Stimulated activated CD4-positive, alpha-beta T cell treated with anti-CD3 and anti-CD28 coated beads, Interleukin-12 subunit alpha, Interleukin-12 subunit beta, amount 100 ng/mL, for 48 hours (primary cell): ENCODE measurements at places on chromosomes 2 and 18.

DNA sequence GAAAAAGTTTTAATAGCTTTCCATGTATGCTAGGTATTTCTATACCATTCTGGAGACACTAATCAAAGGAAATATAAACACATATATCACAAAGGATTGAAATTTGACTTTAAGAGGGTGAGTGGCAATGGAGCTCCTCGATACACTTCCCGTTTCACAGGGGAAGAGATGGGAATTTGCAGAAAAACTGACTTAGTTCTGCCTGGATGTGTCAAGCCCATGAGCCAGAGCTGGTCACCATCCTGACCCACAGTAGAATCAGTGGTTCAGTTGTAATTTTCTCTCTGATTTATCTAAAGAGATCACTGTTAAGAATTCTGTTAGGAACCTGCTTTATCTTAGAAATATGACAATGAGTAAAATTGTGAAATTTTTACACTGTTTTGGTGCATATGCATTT lies 34.2 kb downstream of the PLCL1 start:
- DNase-seq, result no peak

DNA sequence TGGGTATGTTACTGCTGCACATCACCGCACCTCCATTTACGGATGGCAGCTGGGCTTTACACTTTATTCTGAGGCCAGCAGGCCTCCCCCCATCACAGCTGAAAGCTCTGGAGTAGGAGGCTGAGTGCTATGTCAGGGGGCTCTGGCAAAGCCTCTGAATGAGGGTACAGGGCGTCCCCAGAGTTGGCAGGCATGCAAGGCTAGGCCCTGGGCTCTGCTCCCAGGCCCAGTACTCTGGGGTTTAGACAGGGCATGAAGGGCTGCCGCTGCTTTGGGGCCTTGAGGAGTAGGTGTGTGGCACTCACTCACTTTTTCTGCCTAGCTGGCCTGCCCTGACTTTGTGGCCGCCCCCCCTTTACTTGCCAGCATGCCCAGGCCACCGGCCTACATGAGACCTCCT lies 90.8 kb downstream of the WDSUB1 start:
- no peak for DNase-seq

GRCh38 chr2:240138254-240138984 lies 2.0 kb downstream of the OTOS start:
- no peak for DNase-seq

GRCh38 chr2:179669196-179669595 lies 192.2 kb downstream of the ZNF385B start:
- no peak for DNase-seq

DNA sequence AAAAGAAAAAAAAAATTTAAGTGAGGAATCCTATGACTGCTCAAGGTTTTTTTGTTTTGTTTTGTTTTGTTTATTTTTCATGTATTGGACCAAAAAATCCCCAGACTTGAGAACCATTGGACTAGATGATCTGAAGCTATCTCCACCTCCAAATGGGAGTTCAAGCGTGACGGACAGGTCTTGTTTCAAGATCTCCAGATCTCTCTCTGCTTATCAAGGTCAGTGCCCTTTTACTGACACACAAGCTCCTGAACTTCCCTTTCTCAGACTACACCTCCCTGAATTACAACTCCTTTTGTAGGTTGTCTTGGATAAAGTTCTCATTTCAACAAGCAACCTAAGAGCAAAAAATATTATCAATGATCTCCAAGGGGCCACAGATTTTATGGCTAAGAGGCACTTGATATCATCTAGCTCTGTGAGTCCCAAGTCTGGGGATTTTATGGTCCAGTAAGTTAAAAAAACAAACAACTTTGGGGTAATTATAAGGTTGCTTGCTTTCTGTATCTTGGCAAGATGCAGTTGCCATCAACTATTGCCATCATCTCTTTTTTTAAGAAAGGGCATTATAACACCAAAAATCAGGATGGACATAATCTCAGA lies 396.0 kb upstream of the ATP5MC3 start:
- no peak for DNase-seq

GRCh38 chr2:240338274-240338673 lies 97.2 kb upstream of the GPC1 start:
- no peak for DNase-seq

GRCh38 chr2:213078686-213079085 lies 72.7 kb downstream of the IKZF2 start:
- no peak for DNase-seq

- DNase-seq, result no peak
Observed at GRCh38 chr18:6624271-6624660, 105.2 kb upstream of the ARHGAP28 start.

DNA sequence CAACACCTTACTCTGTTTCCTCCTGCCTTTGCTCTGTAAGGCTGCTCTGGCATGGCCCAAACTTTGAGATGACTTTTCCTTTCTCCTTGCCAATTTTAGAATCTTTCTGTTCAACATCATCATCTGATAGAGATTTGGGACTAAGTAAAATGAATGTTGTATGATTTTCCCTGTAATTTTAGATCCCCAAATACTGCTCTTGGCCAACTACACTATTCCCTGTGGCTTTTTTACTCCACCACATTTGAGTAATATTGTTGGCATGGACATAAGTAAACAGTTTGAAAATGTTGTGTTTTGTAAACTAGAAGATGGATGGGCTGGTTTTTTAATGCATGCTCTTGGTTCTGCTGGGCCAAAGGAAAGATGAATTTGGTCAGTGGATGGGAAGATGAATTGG lies 12.1 kb downstream of the LTBP1 start:
- no peak for DNase-seq

GRCh38 chr2:180573951-180574350 lies 406.5 kb upstream of the UBE2E3 start:
- no peak for DNase-seq

GRCh38 chr2:237020090-237020489 lies 65.6 kb upstream of the COPS8 start:
- no peak for DNase-seq
